ENCODE measurements at places on chromosomes 1 and 21.
A peak's percentile ranks its signal among the peaks of the same experiment; 100 is the strongest.

- DNase-seq: no peak
Observed at GRCh38 chr21:17196623-17197022, 316.2 kb upstream of the CXADR start.

GRCh38 chr21:31804008-31804394 is 68.8 kb upstream of the HUNK start:
- no peak for DNase-seq

- no peak for DNase-seq
Observed at GRCh38 chr1:161473348-161473747, 31.9 kb upstream of the FCGR2A start.

GRCh38 chr1:201376464-201377374 is 761 bp downstream of the TNNT2 start:
- no peak for DNase-seq

DNA sequence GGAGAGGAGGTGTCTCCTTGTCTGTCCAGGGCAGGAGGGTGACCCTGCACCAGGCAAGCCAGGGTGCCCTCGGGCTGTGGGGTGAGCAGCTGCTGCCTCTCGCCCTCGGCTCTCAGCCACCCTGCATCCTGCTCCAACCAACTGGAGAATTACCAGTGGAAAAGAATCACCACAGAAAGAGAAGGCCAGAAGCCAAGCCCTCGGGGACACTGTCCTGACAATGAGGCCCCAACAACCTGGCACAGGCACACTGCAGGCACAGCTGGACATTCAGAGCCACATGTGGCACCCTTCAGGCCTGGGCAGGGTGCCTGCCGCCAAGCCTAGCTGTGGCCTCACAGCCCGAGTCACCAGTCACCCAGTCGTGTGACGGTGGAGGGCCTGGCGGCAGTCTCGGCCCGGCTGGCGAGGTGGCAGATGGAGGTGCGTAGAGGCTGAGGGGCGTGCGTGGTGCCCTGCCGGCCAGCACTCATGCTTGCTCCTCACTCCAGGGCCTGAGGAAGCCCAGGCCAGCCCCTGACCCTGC is 12.0 kb downstream of the MEGF6 start:
- no peak for DNase-seq

GRCh38 chr1:38003261-38004250 is 1.8 kb downstream of the FHL3 start:
- DNase-seq: no peak

- DNase-seq: no peak
Observed at GRCh38 chr1:54384471-54384870, 21.7 kb downstream of the SSBP3 start.

DNA sequence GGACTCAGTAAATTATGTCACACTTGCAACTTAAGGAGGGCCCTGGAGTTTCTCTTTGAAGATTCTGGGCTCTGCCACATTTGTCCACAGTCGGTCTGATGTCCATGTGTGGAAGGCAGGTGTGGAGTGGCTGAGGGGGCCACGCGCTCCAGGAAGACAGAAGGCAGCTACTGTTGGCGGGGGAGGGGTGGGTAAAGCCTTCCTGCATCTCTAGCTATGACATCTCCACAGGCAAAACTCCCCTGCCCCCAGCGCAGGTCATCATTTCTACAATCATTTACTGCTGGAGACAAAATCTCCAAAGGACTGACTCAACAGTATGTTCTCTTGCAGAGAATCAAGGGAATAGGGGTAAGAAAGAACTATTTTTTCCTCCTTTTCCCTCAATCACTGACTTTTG is 11.4 kb upstream of the TSPEAR start:
- no peak for DNase-seq

GRCh38 chr1:246051909-246052518 is 455.1 kb downstream of the SMYD3 start:
- DNase-seq: no peak

- DNase-seq: no peak
Observed at GRCh38 chr1:177411381-177411780, 240.6 kb downstream of the BRINP2 start.

- DNase-seq: no peak
Observed at GRCh38 chr1:65284229-65284628, 25.1 kb upstream of the DNAJC6 start.

- no peak for DNase-seq
Observed at GRCh38 chr1:48263041-48263440, 40.5 kb downstream of the SLC5A9 start.

GRCh38 chr21:31191553-31191952 is 152.5 kb downstream of the TIAM1 start:
- DNase-seq: no peak

GRCh38 chr1:71785000-71785399 is 497.3 kb downstream of the NEGR1 start:
- DNase-seq: no peak

- peak; percentile 39 for DNase-seq
Observed at GRCh38 chr1:156816561-156817328, at the start of gene SH2D2A. Gene SH2D2A (minus strand): TSS chr1:156816848. CDS start chr1:156816708, 140 bp downstream.

GRCh38 chr1:202954057-202954745 is 3.9 kb downstream of the ADIPOR1 start:
- DNase-seq: no peak

GRCh38 chr1:32150847-32151246 is 28.6 kb upstream of the TXLNA start:
- DNase-seq: no peak

DNA sequence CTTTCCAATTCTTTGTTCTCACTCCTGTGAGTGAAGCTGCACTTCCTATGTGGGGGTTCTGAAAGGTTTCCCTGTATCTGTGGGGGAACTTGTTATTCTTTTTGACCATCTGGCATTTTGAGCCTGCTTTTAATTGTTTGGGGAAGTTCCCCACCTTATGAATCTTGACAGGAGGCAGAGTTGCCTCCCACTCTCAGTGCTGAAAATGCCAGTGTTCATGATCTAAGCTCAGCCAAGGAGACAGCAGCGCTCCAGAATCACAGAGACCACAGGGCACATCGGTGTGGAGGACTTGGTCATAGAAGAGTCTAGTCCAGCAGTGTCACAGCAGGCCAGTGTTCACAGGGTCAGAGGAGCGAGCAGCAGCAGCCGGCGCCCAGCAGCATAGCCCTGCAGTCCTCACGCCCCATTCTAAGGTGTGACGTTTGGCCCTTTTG is 63.8 kb upstream of the PRDX6 start:
- no peak for DNase-seq

DNA sequence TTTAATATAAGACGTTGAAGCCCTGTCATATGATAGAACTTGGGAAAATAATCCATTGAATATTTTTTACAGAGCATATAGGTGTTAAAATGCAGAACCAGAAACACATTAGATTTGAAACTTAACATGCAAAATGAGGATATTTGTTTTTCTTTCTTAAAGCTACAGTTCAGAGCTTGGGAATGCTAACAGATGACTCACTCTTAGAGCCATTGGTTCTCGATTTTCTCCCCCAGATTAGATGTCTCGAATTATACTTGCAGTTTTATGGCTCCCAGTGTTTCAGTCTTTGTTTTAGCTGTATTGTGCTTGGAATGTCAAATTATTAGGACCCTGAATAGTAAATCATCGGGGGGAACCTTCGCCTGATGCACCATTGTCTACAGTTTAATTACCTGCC is 575.7 kb upstream of the ZP4 start:
- DNase-seq: no peak

DNA sequence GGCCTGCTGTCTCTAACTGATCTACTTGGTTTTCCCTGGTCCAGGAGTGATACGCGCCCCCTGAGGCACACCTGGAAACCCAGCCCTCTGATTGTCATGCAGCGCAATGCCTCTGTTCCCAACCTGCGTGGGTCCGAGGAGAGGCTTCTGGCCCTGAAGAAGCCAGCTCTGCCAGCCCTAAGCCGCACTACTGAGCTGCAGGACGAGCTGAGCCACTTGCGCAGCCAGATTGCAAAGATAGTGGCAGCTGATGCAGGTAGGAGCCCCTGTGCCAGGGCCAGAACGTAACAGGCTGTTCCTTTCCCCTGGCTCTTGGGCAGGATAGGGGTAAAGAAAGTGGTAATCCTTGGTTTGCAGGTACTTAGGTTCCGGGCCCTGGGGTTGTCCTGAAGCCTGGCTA is 6.8 kb downstream of the MTFR1L start:
- no peak for DNase-seq

DNA sequence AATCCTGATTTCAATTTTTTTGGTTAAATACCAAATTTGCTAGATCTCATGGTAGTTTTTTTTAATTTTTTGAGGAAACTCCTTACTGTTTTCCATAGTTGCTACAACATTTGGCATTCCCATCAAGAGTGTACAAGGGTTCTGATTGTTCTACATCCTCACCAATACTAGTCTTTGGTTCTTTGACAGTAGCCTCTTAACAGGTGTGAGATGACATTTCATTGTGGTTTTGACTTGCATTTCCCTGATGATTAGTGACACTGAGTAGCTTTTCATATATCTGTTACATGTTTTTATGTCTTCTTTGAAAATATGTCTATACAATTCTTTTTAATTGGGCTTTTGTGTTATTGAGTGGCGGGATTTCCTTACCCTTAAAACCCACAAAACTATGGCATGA is 20.9 kb upstream of the RGS13 start:
- DNase-seq: no peak

DNA sequence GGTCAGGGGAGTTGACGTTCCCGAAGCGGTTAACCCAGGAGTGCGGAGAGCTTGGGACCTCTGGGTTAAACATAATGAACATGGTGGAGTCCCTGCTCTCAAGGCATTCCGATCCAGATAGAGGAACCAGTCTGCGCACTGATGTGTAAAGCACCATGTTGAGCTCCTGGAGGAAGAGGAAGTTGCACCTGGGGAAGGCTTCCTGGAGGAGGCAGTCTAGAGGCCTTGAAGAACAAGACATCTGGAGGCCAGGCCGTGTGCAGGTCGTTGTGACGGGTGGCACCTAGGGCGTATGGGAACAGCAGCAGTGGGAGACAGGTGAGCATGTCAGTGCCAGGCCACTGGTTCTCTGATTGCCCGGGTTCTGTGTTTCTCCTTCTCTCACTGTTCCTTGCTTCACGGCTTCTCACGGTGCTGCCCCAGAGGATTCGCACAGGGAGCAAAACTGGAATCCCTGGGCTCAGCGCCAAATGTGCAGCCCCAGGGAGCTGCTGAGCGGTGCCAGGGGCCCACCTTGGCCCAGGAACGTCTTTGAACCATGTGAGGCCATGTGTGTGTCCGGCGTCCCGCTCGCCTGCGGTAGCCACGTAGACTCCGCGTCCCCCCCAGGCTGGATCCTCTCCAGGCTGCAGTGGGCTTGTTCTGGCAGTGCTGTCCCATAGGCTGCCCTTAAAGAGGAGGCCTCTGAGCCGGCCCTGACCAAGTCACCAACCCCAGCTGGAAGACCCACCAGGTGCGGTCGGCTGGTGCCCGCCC is 122.9 kb upstream of the GALNT2 start:
- no peak for DNase-seq

DNA sequence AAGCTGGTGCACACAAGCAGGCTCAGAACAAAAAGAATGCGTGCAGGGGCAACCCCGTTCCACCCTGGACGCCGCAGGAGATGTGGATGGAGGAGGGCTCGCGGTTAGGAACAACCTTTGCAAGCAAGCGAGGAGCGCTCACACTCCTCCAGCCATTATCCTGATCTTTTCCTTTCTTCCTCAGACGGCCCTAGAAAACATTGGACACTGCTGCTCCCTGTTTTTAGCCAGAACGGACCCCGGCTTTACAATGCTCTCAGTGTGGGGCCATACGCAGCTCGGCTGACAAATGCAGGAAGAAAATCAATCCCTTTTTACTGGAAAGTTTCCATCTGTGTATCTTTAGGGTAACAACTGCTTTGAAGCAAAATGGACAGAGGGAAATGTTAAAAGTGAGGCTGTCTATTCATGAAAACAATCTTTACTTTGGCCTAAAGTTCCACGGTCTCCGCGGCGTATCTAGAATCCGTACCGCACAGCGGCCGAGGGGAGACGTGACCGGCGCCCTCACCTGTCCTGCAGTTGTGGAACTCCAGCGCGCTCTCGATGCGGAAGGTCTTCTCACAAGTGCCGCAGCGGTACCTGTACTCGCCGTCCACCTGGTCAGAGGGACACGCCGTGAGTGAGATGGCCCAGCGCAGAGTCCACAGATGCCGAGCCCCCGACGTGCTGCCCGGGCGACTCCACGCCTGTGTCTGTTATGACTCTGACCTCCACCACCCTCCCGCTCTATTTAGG is 44.0 kb downstream of the PRDM15 start:
- no peak for DNase-seq

DNA sequence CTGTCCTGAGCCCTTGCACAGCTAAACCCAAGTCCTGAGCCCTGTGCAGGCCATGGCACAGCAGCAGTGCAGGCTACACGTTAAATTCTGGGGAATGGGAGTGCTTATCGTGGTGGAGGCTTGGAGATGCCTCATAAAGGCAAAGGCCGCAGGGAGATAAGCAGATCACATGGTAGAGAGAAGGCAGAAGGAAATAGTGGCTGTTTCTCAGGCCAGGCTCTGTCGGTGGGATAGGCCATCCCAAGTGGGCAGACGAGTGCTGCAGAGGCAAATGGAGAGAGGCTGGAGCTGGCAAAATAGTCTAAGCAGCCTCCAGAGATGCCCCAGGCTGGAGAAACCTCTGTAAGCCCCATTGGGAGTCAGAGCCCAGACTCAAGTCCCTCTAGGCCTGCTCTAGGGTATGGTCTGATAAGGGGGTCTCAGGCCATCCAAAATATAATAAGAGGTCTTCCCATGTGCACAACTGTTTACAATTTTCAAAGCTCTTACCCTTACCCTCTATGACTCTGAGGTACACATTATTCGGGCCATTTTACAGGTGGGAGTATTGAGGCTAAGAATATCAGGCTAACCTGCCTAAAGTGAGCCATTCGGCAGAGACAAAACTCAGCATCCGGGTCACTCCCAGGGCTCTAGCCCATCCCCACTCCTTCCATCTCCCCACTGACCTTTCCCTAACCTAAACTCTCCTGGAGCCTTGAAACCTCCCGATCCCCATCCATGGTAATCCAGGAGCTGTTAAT is 79.6 kb downstream of the NKAIN1 start:
- no peak for DNase-seq

GRCh38 chr1:189606047-189606446 is 871.6 kb downstream of the BRINP3 start:
- no peak for DNase-seq

- DNase-seq: no peak
Observed at GRCh38 chr21:26153758-26154157, 16.8 kb downstream of the APP start.

DNA sequence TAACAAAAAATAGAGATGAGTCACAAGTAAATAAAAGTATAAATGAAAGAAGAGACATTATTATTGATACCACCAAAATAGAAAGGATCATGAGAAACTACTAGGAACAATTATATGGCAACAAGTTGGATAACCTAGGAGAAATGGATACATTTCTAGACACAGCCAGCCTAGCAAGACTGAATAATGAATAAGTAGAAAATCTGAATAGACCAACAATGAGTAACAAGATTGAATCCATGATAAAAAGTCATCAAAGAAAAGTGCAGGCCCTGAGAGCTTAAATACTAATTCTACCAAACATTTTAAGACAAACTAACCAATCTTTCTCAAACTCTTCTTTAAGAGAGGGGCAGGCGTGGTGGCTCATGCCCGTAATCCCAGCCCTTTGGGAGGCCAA is 538.6 kb upstream of the PBX1 start:
- no peak for DNase-seq

GRCh38 chr1:8854240-8854639 is 24.2 kb downstream of the ENO1 start:
- no peak for DNase-seq
